ENCODE measurements at places on chromosomes 13 and 19.
A peak's percentile ranks its signal among the peaks of the same experiment; 100 is the strongest.

DNA sequence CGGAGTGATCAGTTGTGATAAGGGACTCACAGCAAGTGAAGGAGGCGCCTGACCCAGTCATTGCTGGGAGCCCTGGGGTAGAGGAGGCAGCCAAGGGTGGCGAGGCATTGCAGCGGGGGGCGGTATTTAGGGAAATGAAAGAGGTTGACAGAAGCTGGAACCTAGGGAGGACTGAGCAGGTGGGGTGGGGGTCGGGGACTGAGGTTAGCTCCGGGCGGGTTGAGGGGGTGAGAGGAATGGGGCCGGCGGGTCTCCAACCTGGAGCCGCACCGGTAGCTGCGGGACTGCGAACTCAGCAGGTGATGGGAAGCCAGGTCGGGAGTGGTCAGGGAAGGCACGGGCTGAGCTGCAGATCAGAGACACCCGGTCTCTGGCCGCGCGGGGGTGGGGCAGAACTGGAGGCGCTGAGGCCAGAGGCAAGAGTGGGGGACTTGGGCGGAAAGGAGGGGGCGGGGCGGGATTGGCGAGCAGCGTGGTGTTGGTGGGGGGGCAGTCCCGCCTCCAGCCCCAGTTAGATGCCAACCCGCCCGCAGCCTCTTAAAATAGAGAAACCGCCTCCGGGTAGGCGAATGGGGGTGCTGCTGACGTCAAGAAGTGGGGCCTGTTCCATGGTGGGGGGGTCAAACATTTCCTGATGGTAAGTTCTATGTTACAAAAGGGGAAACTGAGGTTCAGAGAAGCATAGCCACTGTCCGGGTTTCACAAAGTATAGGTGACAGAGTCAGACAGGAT is 1.5 kb downstream of the MAST3 start:
- DNase-seq = no peak

DNA sequence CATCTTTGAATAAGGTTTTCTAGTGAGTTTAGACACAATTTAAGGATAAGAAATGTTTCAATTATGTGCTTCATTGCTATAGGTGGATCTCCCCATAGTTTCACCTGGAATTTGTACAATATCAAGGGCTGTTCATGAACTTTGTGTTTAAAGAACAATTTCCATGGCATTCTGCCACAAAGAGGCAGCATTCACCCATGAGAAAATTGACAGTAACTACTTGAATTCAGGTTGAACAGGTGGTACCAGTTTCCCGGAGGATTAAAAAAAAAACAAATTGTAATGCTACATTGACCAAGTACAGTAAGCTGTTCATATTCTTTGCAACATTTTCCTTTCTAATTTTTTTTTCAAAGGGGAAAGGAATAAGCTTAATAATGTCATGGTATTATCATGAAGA is 9.1 kb downstream of the SLITRK5 start:
- DNase-seq = no peak

GRCh38 chr13:112905086-112905485 is 63.9 kb upstream of the MCF2L start:
- DNase-seq = no peak

- peak; percentile 80 for DNase-seq
Observed at GRCh38 chr19:7925171-7925851, 624 bp downstream of the CTXN1 start.

- DNase-seq = no peak
Observed at GRCh38 chr13:29920025-29920643, 69.7 kb upstream of the UBL3 start.

GRCh38 chr13:93496985-93497673 is 270.5 kb downstream of the GPC6 start:
- no peak for DNase-seq

DNA sequence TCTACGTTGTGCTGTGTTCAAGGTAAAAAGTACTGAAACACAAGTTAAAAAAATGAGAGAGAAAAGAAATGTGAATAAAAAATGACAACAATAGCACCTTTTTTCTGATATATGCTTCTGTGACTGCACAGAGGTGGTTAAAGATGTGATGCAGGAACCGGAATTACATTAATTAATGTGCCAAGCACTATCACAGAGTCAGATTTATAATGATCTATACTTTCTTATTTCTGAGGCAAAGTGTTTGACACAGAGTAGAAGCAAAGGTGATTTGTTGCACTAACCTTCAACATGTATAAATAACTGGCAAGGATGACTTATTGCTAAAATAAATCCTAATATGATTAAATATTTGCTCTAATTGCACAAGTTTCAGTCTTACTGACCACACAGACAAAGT is 654.6 kb upstream of the SLITRK1 start:
- DNase-seq = no peak

- no peak for DNase-seq
Observed at GRCh38 chr13:48201044-48201443, 32.0 kb upstream of the ITM2B start.
